ENCODE measurements at places on chromosomes 6 and 20. TPM values are rescaled to one million over a fixed set of nuclear protein-coding genes. Genes with fewer than 3 reads are reported as not detected.

- DNase-seq = no peak
Measured at GRCh38 chr20:25576783-25577530, 8.4 kb downstream of the NINL start.

- peak; percentile 72 for DNase-seq
Measured at GRCh38 chr6:166691199-166691598, 64.1 kb upstream of the RPS6KA2 start.

The RIMS4 gene
- 2.9 TPM for total RNA-seq

The SLC24A3 gene
- total RNA-seq = not detected
